Bronchial smooth muscle cell (primary cell): ENCODE measurements at places on chromosomes 6 and 20. TPM values are rescaled to one million over a fixed set of nuclear protein-coding genes. Genes with fewer than 3 reads are reported as not detected.

The OR2B2 gene
- total RNA-seq, result not detected in 2 replicates

The RHAG gene
- total RNA-seq, result under 0.01 TPM in 1 of 2 replicates, not detected in the other

The SLC26A8 gene
- total RNA-seq, result under 0.01 TPM in 1 of 2 replicates, not detected in the other

The LGSN gene
- under 0.01 TPM in 1 of 2 replicates, not detected in the other for total RNA-seq

The BLTP3A gene
- total RNA-seq, result 1.2 and 1.3 TPM in 2 replicates

The PRKN gene
- total RNA-seq, result 3.6 and 4.0 TPM in 2 replicates

The SDHAF4 gene
- 2.7 and 5.7 TPM in 2 replicates for total RNA-seq

The RAB23 gene
- 24.7 and 31.6 TPM in 2 replicates for total RNA-seq

The TMEM239 gene
- total RNA-seq, result under 0.01 TPM in 1 of 2 replicates, not detected in the other

The SGK2 gene
- 0.43 TPM in 1 of 2 replicates, not detected in the other for total RNA-seq

The SAMD5 gene
- 0.26 and 2.0 TPM in 2 replicates for total RNA-seq

The SIRPA gene
- 6.6 and 8.2 TPM in 2 replicates for total RNA-seq

The CST5 gene
- total RNA-seq, result not detected in 2 replicates

The SOX4 gene
- total RNA-seq, result 32.0 and 45.3 TPM in 2 replicates

The RXRB gene
- total RNA-seq, result 25.2 and 26.4 TPM in 2 replicates

The CASS4 gene
- total RNA-seq, result 3.0 and 5.0 TPM in 2 replicates

The CSNK2B gene
- total RNA-seq, result 70.2 and 83.9 TPM in 2 replicates

The UNC93A gene
- not detected in 2 replicates for total RNA-seq

The BNIP5 gene
- under 0.01 TPM in 1 of 2 replicates, not detected in the other for total RNA-seq

The SOX18 gene
- total RNA-seq, result under 0.01 TPM in 1 of 2 replicates, not detected in the other

The ID4 gene
- 6.7 and 14.2 TPM in 2 replicates for total RNA-seq

The C20orf204 gene
- 0.47 and 0.60 TPM in 2 replicates for total RNA-seq

The PTPRA gene
- 22.5 and 24.9 TPM in 2 replicates for total RNA-seq

The PLA2G7 gene
- not detected in 2 replicates for total RNA-seq

The ANKRD66 gene
- not detected in 2 replicates for total RNA-seq

The NNAT gene
- total RNA-seq, result 0.26 and 0.47 TPM in 2 replicates

The ARFGEF3 gene
- under 0.01 TPM in 2 replicates for total RNA-seq

The CST2 gene
- not detected in 2 replicates for total RNA-seq

The DDX39B gene
- 324 and 339 TPM in 2 replicates for total RNA-seq

The C6orf89 gene
- total RNA-seq, result 29.4 and 34.4 TPM in 2 replicates

The MUCL3 gene
- not detected in 2 replicates for total RNA-seq

The EBF4 gene
- 0.16 and 0.43 TPM in 2 replicates for total RNA-seq

The TBXT gene
- total RNA-seq, result not detected in 2 replicates

The SOBP gene
- 3.9 and 6.3 TPM in 2 replicates for total RNA-seq

The LSM2 gene
- total RNA-seq, result 17.8 and 19.1 TPM in 2 replicates

The HSPA1L gene
- total RNA-seq, result 1.7 and 2.3 TPM in 2 replicates

The NFATC2 gene
- total RNA-seq, result under 0.01 and 0.09 TPM in 2 replicates

The BPIFA1 gene
- not detected in 2 replicates for total RNA-seq

The PI16 gene
- total RNA-seq, result 2.3 and 4.7 TPM in 2 replicates

The RAD21L1 gene
- under 0.01 TPM in 1 of 2 replicates, not detected in the other for total RNA-seq

The NMBR gene
- total RNA-seq, result 0.26 TPM in 1 of 2 replicates, not detected in the other

The MRPS18B gene
- total RNA-seq, result 39.6 and 48.1 TPM in 2 replicates

The RBBP8NL gene
- not detected in 2 replicates for total RNA-seq

The SIRPB1 gene
- total RNA-seq, result 0.17 and 0.79 TPM in 2 replicates

The KCNK5 gene
- total RNA-seq, result not detected in 2 replicates

The THEMIS gene
- total RNA-seq, result not detected in 2 replicates

The RAET1L gene
- not detected in 2 replicates for total RNA-seq

The RPRD1B gene
- 13.6 and 16.7 TPM in 2 replicates for total RNA-seq

The PRPH2 gene
- 4.9 and 5.2 TPM in 2 replicates for total RNA-seq

The LAMA5 gene
- total RNA-seq, result 6.4 and 12.5 TPM in 2 replicates

The HDGFL1 gene
- total RNA-seq, result not detected in 2 replicates

The PLEKHG1 gene
- 0.32 and 3.3 TPM in 2 replicates for total RNA-seq

The SOX12 gene
- total RNA-seq, result 3.1 and 4.1 TPM in 2 replicates

The FHL5 gene
- not detected in 2 replicates for total RNA-seq

The GPLD1 gene
- total RNA-seq, result under 0.01 and 0.09 TPM in 2 replicates

The HFE gene
- total RNA-seq, result 13.1 and 14.5 TPM in 2 replicates

The CPXM1 gene
- 0.47 and 1.0 TPM in 2 replicates for total RNA-seq

The ADGB gene
- not detected in 2 replicates for total RNA-seq

The MEI4 gene
- total RNA-seq, result not detected in 2 replicates
